ENCODE measurements at places on chromosomes 3 and 15. TPM values are rescaled to one million over a fixed set of nuclear protein-coding genes. Genes with fewer than 3 reads are reported as not detected.

DNA sequence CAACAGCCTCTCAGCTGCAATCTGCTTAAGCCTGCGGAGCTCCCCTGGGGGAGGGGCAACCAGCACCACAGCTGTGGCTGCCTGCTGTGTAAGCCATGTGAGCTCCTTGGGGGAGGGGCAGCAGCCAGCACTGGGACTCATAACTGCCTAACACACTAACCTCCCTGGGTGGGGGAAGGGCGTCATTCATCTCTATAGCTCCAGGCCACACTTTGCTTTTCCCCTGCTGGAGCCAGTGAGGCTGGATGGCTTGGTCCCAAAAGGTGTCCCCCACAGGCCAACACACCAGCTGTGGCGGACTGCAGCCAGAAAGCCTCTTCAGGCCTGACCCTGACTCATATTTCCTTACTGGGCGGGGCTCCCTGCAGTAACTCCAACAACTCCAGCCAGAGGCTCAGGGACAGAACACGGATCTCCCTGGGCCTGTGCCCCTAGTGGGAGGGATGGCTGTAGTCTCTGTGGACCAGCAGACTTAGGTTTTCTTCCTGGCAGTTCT, 129.8 kb downstream of the PPM1L start:
- peaks cover 11% of the 10 kb centered on the region for H3K4me1 ChIP-seq
- peak; percentile 13 for DNase-seq
- no peaks in the 10 kb centered on the region for H3K27me3 ChIP-seq
- H3K36me3 ChIP-seq: no peaks in the 10 kb centered on the region
- H3K27ac ChIP-seq: peak overlapping the region; percentile 42

C15orf62 gene
- total RNA-seq: 0.24 TPM

DNA sequence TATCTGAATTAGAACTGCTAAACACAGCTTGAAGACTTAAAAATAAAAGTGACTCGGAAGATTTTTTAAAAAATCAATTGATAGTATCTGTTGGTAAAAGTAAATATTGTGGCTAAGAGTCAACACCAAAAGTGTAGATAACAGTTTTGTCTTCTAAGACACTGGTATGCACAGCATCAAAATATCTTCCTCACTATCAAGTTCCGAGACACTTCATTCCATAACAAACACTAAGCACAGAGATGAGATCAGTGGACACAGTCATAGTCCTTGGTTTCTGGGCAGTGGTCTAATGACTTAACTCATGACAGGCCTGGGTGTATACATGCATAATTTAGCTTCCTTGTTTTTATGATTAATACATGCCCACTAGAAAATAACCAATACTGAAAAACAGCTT, 63.2 kb downstream of the PXYLP1 start:
- no peaks in the 10 kb centered on the region for H3K27me3 ChIP-seq
- H3K27ac ChIP-seq: peak overlapping the region; percentile 57
- H3K4me3 ChIP-seq: peak overlapping the region; percentile 8
- H3K4me1 ChIP-seq: peaks cover 7% of the 10 kb centered on the region

DNA sequence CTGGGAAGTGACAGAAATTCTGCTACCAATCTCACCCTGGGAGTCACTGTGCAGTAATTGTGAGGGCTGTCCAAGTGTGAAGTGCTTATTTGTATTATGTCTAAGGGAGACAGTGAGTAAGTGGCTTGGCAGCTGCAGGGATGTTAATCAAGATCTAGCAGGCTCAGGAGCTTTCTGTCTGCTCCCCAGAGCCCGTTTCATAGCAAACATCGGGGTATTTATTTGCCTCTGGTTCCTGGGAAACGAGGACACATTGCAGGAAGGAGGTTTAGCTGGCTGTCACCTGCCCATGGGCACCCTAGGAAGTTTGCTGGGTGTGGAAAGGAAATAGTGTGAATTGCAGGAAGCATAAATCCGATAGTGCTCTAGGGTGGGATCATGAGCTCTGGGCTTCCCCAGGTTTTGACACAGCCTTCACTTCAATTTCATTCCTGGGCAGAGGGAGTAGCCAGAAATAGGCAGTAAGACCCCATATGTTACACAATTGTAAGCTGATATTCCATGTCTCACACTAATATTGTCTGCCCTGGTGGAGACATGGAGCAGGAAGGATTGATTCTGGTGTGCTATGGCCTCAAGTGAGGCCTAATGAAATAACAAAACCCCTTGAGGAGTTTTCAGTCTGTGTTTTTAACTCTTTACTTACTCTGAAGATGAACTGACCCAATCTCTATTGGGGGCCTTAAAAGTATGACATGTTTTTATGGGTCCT, 74.1 kb upstream of the MITF start:
- no peak overlapping the region for H3K27ac ChIP-seq
- no peak for DNase-seq
- no peaks in the 10 kb centered on the region for H3K27me3 ChIP-seq
- no peaks in the 10 kb centered on the region for H3K36me3 ChIP-seq
- H3K4me3 ChIP-seq: no peak overlapping the region

MYLK gene
- 1.6 TPM for total RNA-seq

ABHD2 gene
- 38.7 TPM for total RNA-seq

GRCh38 chr15:88663141-88663621, 24.4 kb downstream of the ISG20 start:
- H3K27me3 ChIP-seq: no peaks in the 10 kb centered on the region
- no peaks in the 10 kb centered on the region for H3K4me1 ChIP-seq
- no peak overlapping the region for H3K27ac ChIP-seq
- DNase-seq: no peak
- no peak overlapping the region for H3K4me3 ChIP-seq

DNA sequence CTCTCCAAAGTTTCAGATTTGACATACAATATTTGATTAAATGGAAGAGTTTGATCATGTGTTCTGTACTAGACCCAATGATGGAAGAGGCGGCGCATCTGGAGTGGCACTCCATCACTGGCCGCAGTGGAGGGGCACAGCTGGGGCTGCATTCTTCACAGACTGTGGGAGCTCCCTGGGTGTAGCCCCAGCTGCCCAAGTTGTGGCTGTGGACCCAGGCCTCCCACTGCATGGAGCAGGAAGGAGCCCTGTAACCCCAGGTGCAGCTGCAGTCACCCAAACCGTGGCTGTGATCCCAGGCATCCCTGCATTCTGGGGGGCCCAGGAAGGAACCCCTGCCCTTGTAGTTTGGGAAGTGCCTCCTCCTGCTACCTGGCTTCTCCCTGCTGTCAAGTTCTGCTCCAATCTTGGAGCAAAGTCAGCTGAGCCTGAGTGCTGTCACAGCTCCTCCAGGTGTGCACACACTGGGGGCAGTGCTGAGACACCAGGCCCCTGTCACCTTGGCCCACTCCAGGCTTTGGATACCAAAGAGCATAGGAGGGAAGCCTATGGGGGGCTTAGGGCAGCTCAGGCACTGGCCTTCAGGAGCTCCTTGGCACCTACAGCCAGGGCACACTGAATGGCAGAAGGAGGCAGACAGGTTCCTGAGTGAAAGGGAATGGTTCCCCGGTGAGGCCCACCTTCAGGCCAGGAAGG, 651.9 kb upstream of the BCHE start:
- no peak overlapping the region for H3K4me3 ChIP-seq
- H3K36me3 ChIP-seq: no peaks in the 10 kb centered on the region
- no peaks in the 10 kb centered on the region for H3K4me1 ChIP-seq
- H3K27ac ChIP-seq: no peak overlapping the region
- DNase-seq: no peak
- H3K27me3 ChIP-seq: no peaks in the 10 kb centered on the region

DNA sequence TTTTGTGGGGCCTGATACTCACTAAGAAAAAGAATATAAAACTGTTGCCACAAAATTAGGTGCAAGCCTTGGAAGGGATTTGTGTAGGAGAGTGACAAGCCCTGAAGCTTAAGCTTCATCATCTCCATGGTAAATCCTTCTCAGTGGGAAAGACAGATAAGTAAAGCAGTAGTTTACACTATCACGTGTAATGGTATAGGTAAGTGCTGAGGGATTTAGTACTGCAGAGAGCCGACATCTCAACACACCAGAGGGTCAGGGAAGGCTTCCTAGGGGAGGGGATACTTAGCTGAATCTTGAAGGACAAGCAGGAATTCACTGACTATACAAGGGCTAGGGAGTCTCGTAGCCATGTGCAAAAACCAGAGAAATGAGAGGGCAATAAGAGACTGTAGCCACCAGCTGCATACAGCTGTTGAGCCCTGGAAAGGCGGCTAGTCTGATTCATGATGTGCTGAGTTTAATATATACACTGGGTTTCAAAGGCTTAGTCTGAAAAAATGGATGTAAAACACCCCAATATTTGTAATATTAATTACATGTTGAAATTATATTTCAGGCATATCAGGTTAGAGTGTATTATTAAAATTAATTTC, 11.1 kb downstream of the SLC24A1 start:
- no peaks in the 10 kb centered on the region for H3K36me3 ChIP-seq
- no peak for DNase-seq
- H3K4me1 ChIP-seq: peaks cover 16% of the 10 kb centered on the region
- H3K27ac ChIP-seq: no peak overlapping the region
- no peaks in the 10 kb centered on the region for H3K27me3 ChIP-seq

CDHR4 gene
- total RNA-seq: not detected

- no peaks in the 10 kb centered on the region for H3K4me1 ChIP-seq
- H3K27me3 ChIP-seq: no peaks in the 10 kb centered on the region
- H3K36me3 ChIP-seq: no peaks in the 10 kb centered on the region
- no peak overlapping the region for H3K27ac ChIP-seq
- DNase-seq: no peak
Observed at GRCh38 chr3:189238071-189238470, 66.3 kb downstream of the TPRG1 start.

THSD4 gene
- 0.03 TPM for total RNA-seq

GRCh38 chr15:85289677-85290365, 90.6 kb upstream of the AKAP13 start:
- no peaks in the 10 kb centered on the region for H3K36me3 ChIP-seq
- DNase-seq: no peak
- H3K4me1 ChIP-seq: peaks cover 4% of the 10 kb centered on the region

ADCY5 gene
- total RNA-seq: not detected

DNA sequence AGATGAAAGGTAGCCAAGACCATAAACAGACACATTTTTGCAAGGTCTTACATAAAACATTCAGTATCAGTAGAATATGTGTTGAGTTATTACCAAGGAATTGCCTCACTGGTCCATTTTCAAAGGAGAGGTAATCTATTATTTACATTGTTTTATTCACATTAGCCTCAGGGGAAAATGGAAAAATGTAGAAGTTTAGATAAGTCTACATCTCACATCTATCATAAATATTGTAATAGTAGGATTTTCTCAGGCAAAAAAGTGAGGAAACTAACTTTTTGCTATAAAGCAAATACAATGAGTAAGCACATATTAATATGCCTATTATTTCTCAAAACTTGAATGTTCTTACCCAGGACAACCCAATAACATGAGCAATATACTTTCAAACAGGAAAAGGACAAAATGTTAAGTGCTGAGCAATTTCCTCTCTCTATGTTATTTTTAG, 184.6 kb upstream of the AGTR1 start:
- H3K36me3 ChIP-seq: no peaks in the 10 kb centered on the region
- no peaks in the 10 kb centered on the region for H3K4me1 ChIP-seq
- no peaks in the 10 kb centered on the region for H3K27me3 ChIP-seq
- DNase-seq: no peak

LARP6 gene
- total RNA-seq: 3.5 TPM

- no peaks in the 10 kb centered on the region for H3K27me3 ChIP-seq
- H3K27ac ChIP-seq: peak overlapping the region; percentile 74
- H3K4me1 ChIP-seq: peaks cover 5% of the 10 kb centered on the region
- H3K4me3 ChIP-seq: peak overlapping the region; percentile 47
Observed at GRCh38 chr3:51500632-51501131, 867 bp upstream of the DCAF1 start.

- H3K27ac ChIP-seq: no peak overlapping the region
- no peaks in the 10 kb centered on the region for H3K4me1 ChIP-seq
- H3K4me3 ChIP-seq: no peak overlapping the region
- DNase-seq: no peak
Observed at GRCh38 chr3:113140876-113141275, 70.5 kb upstream of the BOC start.

CSPG4 gene
- total RNA-seq: 2.2 TPM

DNA sequence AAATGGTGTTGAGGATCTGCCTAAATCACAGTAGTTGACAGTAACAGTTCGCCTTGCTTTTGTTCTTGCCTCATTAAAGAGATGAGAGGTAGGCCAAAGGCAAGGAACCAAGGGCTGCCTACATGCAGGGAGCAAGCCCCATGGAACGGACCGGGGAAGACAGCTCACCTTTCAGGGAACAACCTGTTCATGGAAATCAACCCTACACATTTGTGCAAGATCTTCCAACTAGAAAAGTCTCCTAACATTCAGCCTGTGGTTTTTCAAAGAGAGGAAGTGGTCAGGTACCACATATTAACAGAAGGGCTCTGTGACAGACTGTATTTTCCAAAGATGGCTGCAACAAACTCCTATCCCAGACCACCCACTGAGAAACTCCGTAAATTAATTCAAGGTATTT, 1031.8 kb upstream of the NR2F2 start:
- DNase-seq: no peak
- H3K4me3 ChIP-seq: no peak overlapping the region
- H3K27me3 ChIP-seq: no peaks in the 10 kb centered on the region
- no peaks in the 10 kb centered on the region for H3K4me1 ChIP-seq

DNA sequence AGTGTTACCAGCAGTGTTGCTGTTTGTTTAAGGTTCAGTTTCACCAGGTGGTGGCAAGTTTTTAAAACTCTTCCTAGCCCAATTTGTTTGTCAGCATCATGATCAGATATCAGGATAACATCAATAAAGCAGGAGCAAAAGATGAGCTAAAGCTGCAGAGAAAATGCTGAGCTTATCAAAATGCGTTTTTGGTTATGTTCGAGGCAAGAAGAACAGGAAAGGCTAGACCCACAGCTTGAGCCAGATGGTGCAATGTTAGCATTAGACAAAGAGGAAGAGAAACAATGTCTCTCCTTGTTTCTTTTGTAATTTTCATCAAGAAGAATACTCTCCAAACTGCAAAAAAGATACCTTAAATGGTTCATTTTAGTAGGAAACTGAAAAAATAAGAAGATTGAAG, 66.2 kb downstream of the THRB start:
- H3K27ac ChIP-seq: no peak overlapping the region
- H3K4me3 ChIP-seq: no peak overlapping the region
- DNase-seq: no peak
- no peaks in the 10 kb centered on the region for H3K4me1 ChIP-seq
- no peaks in the 10 kb centered on the region for H3K36me3 ChIP-seq

- H3K4me3 ChIP-seq: no peak overlapping the region
- peaks cover 17% of the 10 kb centered on the region for H3K4me1 ChIP-seq
- H3K36me3 ChIP-seq: no peaks in the 10 kb centered on the region
- H3K27ac ChIP-seq: no peak overlapping the region
Observed at GRCh38 chr3:48042071-48042760, 26.0 kb upstream of the MAP4 start.
